ENCODE measurements at places on chromosomes 13 and 19. TPM values are rescaled to one million over a fixed set of nuclear protein-coding genes. Genes with fewer than 3 reads are reported as not detected.

DNA sequence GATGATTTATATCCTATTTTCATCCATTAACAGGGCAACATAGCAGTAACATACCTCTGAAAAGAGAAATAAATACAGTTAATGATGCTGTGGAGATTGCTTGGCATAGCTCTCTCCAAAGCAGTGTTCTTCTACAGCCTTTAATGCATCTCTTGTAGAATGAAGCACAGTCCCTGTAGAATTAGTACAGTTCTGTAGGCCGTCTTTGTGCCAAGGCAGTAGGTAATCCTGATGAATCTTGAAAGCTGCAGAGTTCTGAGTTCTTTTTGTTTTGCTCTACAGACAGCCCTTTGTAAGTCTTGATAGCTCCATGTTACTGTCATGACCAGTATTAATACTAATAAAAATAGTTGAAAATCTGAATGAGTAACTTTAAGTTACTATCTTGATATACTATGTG, 184.2 kb downstream of the MAB21L1 start:
- no peak for DNase-seq

DNA sequence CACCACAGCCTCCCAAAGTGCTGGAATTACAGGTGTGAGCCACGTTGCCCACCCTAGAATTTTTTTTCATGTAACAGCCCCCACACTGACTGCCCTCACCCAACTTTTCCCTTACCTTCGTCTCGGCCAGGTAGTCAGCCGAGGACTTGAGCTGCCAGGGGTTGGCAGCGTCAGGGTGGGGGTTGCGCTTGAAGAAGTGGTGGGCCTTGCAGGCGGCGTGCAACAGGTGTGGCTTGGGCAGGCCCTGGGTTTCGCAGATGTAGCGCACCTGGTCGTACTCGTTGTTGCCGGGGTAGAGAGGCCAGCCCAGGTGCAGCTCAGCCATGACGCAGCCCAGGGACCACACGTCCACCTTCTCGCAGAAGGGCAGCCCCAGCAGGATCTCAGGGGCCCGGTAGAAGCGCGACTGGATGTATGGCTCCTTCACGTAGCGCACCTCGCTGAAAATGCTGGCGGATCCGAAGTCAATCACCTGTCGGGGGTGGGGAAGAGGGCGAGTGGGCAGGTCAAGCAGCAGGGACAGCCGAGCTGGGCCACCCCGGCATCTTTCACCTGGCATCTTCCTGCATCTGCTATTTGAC, 6.2 kb downstream of the HIPK4 start:
- no peak for DNase-seq

The LGALS14 gene
- polyA plus RNA-seq: not detected

The SYNE4 gene
- 9.8 TPM for polyA plus RNA-seq

- no peak for DNase-seq
These were observed 2325.6 kb upstream of the PCDH20 start for GRCh38 chr13:63741029-63741813.

GRCh38 chr13:107678075-107678689, 537.2 kb downstream of the LIG4 start:
- DNase-seq: peak; percentile 9

GRCh38 chr13:41942462-41943094, 18.3 kb downstream of the VWA8 start:
- DNase-seq: no peak

- no peak for DNase-seq
These were observed 29.1 kb downstream of the BRD4 start for GRCh38 chr19:15303105-15303780.

GRCh38 chr13:81480634-81481033, 1139.7 kb upstream of the SPRY2 start:
- DNase-seq: no peak

DNA sequence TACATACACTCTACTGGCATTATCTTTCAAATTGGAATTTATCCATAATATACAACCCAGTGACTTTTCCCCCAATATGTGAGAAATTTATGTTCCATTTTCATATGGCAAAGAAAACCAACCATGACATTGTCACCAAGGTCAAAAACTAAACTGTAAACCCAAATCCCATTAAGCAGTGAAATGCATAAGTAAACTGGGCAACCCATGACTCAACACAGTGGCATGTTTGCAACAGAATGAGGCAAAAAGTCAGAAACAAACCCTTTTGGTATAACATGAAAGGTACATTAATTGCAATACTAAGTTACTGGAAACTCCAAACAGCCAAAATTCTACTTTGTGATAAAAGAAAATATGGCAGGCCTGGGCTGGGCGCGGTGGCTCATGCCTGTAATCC, 4.9 kb downstream of the ZNF878 start:
- DNase-seq: no peak

GRCh38 chr13:73891805-73892204, 242.4 kb downstream of the KLF12 start:
- no peak for DNase-seq

GRCh38 chr19:35224681-35225571, 3.6 kb downstream of the FAM187B start:
- no peak for DNase-seq

The RFPL4AL1 gene
- not detected for polyA plus RNA-seq

The RXFP2 gene
- polyA plus RNA-seq: 2.0 TPM

- no peak for DNase-seq
These were observed 21.6 kb downstream of the FAM124A start for GRCh38 chr13:51243832-51244231.

GRCh38 chr13:45243077-45243476, 42.2 kb upstream of the KCTD4 start:
- no peak for DNase-seq

DNA sequence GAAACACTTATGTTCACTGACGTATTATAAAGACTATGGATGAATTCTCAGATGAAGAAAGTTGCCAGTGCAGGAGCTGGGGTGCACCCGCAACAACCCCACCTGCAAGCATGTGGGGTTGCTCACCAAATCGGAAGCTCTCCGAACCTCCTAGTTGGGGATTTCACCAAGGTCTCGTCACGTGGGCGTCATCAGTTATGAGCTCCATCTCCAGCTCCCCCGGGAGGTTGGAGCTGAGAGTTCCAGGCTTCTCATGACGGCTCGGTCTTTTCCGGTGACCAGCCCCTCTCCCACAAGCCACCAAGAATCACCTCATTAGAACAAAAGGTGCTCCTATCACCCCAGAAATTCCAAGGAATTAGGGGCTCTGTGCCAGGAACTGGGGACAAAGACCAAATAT, 46.1 kb upstream of the TUBGCP3 start:
- no peak for DNase-seq

GRCh38 chr13:79846386-79846785, 365.4 kb downstream of the NDFIP2 start:
- no peak for DNase-seq

- DNase-seq: no peak
These were observed 1251.9 kb downstream of the PCDH17 start for GRCh38 chr13:58883405-58883804.

The ZNF723 gene
- not detected for polyA plus RNA-seq

DNA sequence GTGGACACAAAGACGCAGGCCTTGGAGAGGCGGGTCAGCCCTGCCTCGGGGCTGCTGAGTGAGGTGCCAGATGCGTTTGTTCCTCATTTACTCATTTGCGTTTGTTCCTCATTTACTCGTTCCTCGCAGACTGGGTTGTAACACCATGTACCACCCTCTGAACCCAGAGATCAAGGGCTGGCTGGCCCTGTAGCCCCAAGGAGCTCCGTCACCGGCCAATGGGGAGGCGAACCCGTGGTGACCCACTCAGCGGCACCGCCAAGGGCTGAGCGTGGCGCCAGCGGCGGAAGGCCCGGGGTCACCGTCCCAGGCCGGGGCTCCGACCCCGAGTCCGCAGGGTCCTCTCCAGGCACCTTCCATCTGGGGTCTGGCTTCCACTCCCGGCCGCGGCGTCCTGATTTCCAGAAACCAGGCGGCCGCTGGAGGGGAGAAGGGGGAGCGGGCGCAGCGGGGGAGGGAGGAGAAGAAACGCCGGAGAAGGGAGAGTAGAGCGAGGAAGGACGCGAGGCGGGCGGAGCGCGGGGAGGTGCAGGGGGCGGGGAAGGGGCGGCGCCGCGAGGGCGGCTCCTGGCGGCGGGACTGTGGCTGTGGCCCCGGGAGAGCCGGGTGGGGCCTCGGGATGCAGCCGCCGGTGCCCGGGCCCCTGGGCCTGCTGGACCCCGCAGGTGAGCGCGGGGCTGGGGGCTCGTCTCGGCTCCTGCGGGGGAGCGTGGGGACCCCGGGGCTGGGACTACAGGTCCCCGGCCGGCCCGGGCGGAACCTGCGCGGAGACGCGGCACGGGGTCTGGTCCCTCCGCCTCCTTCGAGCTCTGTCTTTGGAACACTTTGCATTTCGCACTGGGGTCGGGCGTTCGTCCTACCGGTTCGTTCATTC, at the start of gene TMEM255B:
TMEM255B (plus strand) TSS at position 576 of the 874 bp plus-strand sequence; CDS start at position 620, 44 bp downstream.
- DNase-seq: peak; percentile 56

The HSH2D gene
- polyA plus RNA-seq: 0.51 TPM

- no peak for DNase-seq
These were observed 25.6 kb upstream of the CABP5 start for GRCh38 chr19:48069435-48069834.

DNA sequence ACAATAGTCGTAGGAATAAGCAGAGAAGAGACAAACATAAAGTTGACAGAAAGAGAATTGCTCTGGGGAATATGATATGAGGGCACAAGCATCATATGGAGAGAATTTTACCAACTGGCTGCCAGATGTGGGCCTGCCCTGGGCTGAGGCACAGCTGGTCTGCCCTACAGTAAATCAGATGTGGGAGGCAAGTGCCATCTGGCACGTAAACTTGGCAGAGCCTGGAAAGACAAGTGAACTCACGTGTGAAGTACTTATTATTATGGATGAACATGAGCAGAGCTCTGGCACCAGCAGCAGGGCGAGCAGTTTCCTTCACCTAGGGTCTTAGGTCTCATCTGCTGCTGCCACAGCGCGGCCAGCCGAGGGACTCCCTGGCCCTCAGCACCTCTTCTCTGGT, 20.6 kb downstream of the PCDH8 start:
- DNase-seq: no peak

DNA sequence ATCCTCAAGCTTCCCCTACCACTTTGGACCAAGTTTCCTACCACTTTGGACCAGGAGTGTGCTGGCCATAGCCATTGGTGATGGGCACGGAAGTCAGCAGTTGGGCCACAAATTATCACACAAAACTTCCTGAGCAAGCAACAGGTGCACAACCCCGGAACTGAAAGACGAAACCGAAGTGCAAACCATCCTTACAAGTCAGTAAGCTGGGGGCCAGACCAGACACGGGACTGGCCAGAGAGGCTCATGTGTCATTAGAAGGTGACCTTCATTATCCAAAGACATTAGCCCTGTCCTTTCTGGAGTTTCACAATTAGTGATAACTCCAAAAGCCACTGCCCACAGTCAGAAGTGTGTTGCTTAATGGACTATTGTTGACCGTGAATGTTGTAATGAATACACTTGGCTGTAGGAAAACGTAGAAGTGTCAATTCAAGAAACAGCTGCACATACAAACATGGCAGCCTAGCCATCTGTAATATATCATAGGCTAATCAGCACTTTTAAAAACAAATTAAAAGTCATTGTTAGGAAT, 244.1 kb upstream of the IRS2 start:
- no peak for DNase-seq

DNA sequence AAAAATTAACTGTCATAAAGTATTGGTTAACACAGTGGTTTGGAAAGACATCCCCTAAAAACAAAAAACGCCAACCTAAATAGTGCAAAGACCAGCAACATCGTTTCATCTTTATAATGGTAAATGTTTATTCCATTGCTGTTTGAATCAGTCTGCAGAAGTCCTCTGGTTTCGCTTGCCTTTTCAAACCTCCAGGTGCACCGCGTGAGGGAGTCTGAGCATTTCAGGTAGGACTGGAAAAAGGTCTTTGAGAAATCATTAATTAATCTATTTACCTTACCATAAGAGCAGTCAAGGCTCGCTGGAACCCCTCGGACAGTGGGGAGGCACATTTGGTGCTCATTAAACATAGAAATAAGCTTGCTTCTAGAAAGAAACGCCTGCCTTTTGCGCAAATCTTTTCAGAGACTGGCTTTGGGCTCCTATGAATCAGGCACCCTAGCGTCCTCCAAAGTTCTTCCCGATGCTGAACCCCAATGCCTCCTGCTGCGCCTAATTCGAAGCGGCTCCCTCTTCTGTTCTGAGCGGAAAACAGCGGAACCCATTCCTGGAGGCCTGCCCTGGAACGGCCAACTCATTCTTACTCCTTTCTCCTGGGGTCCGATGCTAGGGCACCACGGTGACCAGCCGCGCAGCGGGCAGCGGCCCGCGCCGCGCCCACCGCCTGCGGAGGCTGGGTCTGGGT, 951 bp upstream of the MTUS2 start:
- no peak for DNase-seq

DNA sequence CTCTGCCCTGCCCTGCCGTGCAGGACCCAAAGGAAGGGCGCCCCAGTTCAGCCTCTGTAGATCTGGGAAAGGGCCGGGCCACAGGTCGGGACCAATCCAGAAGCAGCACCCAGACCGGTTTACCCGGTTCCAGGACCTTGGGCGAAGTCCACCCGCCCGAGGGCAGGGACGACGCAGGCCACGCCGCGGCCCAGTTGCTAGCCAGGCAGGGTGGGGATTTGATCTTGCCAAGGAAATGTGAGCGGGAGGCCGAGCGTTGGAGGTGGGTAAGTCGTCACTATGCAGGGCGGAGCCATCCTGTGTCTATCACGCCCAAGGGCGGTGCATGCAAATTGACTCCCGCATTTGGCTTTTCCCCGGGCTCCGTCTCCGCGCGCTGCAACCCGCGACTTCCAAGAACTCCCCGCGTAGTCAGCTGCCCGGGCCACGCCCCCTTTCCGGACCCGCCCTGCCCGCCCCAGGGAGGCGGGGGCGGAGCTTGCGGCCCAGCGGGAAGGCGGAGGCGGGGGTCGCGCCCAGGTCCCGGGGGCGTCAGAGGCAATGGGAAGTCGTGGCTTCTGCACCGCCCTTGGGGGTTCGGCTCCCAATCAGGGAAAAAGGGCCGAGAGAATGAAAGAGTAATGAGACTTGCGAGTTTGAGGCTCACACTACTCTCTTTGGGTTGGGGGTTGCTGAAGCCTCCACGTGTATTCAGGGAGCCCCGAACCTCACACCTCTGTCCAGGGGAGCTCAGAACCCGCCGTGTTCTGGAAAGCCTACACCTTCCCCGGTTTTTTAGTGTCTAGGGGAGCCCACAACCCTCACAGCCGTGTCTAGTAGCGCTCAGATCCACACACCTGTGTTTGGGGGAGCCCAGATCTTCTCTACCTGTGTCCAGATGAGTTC, 12.8 kb downstream of the IER2 start:
- DNase-seq: peak; percentile 94

DNA sequence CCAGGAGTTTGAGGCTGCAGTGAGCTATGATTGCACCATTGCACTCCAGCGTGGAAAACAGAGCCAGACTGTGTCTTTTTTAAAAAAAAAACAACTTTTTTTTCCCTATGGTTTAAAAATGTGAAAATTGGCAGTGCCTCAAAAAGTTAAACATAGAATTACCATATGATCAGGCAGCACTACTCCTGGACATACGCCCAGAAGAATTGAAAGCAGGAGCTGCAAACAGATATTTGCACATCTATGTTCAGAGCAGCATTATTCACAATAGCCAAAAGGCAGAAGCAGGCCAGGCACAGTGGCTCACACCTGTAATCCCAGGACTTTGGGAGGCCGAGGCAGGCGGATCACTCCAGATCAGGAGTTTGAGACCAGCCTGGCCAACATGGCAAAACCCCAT, 3.8 kb upstream of the RETN start:
- DNase-seq: no peak

Measured in renal cortex interstitium (tissue), 15 donors.